ENCODE measurements at places on chromosomes 13 and 19.

DNA sequence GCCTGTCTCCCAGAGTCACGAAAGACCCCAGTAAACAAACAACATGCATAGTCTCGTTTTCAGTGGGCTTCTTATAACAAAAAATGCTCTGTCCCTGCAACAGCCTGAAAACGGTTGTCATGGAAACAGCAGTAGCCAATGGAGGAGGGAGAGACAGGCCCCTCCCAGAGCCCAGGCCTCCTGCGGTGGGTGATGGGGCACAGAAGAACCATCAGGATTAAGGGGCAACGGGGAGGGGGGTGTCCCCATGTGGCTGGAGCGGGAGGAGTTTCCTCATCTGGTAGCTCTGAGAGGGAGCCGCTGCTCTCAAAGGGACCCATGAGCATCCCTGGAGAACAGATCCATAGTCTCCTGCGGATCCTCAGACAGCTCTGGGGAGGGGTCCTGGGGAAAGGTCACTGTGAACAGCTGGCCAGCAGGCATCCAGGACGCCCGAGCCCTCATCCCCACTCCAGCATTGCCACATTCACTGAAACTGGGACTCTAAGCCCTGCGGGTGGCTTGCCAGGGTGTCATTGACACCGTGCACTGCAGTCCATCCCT is 37.5 kb upstream of the PNMA8B start:
- no peak for DNase-seq

- no peak for DNase-seq
These were observed 17.6 kb downstream of the GNA11 start for GRCh38 chr19:3111586-3112247.

DNA sequence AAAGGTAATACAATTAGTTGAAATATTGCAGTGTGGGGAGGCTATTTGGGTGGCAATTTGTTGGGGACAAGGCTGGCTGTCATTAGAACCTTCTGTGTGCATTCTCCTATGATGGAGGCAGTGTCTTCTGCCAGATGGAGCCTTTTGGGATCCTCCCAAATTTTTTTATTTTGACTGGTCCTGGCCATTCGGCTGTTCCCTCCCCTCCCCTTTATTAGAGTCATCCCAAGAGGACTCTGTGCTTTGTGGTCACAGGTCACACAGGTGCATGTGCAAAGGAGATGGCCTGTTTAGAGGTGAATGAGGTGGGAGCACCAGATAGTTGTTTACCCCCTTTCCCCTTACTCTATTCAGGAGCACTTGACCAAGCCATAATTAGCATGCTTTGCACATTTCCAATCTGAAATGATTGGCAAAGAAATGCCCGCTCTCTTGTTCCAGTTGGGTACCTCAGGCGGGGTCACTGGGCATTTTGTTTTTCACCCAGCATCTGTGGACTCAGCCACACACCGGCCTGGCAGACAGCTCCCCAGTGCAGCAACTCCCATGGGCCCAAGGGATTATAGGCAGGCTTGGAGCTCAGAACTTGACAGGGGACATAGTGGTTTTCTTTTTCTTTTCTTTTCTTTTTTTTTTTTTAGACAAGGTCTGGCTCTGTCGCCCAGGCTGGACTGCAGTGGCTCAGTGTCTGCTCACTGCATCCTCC is 19.8 kb downstream of the GATAD2A start:
- no peak for DNase-seq

- DNase-seq, result peak; percentile 78
These were observed 71.0 kb downstream of the ZNF486 start for GRCh38 chr19:20237773-20238623.

- DNase-seq, result peak; percentile 3
These were observed 45.8 kb downstream of the TGDS start for GRCh38 chr13:94550062-94550738.

DNA sequence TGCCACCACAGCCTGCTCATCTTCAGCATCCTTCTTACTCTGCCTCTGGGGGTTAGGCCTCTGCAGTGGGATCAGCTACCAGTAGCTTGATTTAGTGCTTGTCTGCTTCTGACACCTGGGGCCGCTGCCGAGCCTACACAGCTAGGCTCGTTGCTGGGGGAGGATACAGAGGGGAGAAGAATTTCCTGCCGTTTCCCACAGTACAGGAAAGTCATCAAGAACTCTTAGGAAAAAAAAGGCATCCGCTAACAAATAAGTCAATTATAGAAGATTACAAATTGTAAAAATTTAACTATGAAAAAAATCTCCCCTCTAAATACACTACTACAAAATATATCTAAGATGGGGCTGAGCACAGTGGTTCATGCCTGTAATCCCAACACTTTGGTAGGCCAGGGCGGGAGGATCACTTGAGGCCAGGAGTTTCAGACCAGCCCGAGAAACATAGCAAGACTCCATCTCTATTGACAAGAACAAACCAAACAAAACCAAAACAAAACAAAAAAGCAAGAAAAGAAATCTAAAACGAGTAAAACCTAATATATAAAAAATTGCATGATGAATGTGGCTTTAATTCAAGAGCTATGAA is 26.7 kb downstream of the LATS2 start:
- DNase-seq, result no peak

DNA sequence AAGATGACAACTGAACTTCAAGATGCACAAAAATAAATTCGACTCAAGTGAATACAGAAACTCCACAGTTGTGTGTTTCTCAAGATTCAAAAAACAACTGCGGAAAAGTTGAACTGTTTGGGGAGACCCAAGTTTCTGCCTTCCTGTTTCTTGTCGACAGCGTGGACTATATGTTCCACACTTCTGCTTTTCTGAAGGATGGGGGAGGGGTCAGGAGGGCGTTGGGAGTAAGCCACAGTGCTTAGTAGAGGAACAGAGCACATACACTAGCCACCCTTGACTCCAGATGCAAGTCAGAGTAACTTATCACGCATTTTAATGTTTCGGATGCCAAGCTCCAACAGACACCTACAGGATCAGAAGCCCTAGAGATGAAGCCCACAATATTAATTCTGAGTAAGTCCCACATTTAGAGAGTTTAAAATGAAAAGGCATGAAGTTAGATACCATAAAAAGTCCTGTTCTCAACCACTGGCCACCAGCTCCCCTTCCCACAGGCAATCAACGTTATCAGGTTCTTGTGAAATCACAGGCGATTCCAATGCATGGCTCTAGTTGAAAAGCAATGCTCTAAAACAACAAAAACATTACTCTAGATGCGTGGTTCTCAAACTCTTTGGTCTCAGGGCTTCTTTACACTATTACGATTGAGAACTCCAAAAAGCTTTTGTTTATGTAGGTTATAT is 4.2 kb downstream of the TUBGCP3 start:
- no peak for DNase-seq

GRCh38 chr19:5155586-5156210 is 184.9 kb downstream of the PTPRS start:
- DNase-seq, result no peak

DNA sequence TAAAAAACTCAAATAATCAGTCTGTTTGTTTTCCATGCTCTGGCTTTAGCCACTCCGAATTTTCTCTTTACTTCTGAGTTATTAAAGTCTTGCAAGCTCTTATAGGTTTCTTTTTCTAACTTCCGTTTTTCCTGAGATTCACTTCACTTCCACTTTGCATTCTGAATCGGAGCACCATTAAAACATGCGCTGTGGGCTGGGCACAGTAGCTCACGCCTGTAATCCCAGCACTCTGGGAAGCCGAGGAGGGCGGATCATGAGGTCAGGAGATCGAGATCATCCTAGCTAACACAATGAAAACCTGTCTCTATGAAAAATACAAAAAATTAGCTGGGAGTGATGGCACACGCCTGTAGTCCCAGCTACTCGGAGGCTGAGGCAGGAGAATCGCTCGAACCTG is 357.9 kb downstream of the SLITRK6 start:
- no peak for DNase-seq

GRCh38 chr13:92901739-92902138 is 324.9 kb upstream of the GPC6 start:
- DNase-seq, result no peak

DNA sequence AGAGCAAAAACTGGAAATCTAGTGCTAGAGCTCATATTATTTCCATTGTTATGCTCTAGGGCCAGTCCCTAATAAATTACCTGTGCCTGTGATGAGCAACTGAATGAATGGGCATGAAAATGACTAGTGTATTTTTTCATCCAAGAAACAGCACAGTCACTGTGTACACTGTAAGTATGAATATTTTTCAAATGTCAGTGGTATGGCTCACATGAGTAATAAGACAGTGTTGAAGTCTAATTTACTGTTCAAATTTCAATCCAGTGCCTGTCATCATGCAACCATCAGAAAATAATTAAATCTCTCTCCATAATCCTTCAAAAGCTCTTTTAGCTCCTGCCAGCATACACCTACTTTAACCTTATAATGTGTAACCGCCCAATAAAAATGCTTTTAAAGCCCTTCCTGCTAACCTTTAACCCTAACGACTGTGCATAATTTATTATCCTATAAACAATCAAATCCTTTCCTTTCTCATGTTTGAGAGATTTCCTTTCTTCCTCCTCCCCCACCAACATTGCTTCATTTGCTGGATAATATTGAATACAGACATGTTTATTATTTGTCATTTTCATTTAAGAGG is 378.3 kb downstream of the GPC5 start:
- no peak for DNase-seq

DNA sequence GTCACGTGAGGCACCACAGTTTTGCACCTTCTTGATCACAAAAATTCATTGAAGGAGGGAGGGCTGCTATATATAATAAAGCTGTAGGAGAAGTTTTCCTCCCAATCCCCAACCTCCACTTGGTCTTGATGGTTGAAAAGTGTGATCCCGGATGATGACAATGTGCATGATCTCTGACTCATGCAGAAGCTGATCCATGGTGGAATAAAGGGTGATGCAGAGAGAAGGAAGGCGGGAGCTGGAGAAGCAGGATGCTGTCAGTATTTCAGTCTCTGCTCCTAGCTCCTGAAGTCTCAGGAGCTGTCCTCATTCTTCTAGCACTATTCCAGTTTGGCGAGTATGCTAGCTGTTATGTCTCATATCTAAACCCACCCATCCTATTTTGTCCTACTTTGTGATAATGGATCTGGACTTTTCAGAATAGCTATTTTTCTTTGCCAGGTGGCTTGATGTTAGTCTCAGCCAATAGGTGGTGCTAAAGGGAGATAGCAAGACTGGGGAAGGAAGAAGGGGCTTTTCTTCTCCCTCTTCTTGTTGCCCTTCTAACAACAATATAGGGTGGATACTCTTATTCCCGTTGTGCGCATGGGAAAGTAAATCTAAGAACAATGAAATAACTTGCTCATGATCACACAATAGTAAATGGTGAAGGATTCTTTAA is 65.6 kb upstream of the HTR2A start:
- DNase-seq, result no peak

- no peak for DNase-seq
These were observed 43.9 kb downstream of the CELF5 start for GRCh38 chr19:3268326-3268725.

DNA sequence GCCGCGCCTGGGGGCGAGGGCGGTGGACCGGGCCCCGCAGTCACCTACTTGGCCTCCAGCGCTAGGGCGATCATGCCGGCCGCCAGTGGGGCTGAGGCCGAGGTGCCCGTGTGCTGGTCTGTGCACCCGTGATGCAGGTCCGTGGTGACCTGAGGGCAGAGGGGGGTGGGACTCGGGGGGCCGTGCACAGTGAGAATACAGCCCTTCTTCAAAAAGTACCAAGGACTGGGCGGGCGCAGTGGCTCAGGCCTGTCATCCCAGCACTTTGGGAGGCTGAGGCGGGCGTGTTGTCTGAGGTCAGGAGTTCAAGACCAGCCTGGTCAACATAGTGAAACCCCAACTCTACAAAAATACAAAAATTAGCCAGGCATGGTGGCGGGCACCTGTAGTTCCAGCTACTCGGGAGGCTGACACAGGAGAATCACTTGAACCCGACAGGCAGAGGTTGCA is 5.0 kb upstream of the C19orf25 start:
- no peak for DNase-seq

DNA sequence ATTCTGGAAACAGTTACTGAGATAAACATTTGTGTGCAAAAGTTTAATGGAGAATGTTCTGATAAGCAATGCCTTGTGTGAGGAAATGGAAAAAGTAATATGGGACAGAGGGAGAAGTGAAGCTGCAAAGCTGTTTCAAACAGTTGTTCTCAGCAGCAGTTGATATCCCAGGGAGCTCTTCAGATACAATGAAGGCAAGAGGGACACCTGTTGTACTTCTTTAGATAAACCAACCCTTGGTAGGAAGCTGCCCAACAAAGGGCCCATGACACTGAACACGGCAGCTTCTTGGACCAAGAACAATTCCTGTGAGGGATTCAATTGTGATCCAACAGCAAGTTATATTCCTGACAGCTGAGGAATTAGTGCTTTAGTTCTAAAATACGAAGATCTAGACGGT is 894.3 kb upstream of the PCDH20 start:
- DNase-seq, result no peak

DNA sequence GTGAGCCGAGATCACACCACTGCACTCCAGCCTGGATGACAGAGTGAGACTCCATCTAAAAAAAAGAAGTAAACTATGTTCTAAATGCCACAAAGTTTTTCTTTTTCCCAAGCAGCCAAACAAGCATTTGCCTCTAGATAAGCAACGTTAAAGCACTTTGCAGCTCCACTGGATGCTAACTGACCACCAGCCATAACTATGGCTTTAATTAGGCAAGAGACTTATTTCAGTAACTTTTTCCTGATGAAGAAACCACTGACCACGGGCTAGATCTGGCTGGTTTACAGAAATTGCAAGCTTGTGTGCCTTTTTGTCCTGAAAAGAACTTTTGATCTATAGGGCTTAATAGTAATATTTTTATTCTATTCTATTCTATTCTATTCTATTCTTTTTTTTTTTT is 22.1 kb downstream of the CD70 start:
- no peak for DNase-seq

DNA sequence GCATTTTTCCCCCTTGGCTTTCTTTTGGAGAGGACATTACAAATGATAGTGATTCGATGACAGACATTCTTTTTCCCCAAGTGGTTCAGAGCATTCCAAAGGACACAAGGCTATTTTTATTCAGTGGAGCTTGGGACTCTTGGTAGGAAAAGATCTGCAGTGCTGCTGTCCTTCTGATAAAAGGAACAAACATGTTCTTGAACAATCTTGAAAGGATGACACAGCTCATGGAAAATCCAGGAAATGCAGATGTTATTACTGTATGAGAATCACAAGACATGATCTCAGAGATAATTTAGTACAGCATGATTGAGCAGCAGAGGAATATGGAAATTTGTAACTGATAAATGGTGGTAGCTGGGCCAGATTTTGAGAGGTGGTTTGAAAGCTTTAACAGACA is 96.2 kb upstream of the RFC3 start:
- no peak for DNase-seq

DNA sequence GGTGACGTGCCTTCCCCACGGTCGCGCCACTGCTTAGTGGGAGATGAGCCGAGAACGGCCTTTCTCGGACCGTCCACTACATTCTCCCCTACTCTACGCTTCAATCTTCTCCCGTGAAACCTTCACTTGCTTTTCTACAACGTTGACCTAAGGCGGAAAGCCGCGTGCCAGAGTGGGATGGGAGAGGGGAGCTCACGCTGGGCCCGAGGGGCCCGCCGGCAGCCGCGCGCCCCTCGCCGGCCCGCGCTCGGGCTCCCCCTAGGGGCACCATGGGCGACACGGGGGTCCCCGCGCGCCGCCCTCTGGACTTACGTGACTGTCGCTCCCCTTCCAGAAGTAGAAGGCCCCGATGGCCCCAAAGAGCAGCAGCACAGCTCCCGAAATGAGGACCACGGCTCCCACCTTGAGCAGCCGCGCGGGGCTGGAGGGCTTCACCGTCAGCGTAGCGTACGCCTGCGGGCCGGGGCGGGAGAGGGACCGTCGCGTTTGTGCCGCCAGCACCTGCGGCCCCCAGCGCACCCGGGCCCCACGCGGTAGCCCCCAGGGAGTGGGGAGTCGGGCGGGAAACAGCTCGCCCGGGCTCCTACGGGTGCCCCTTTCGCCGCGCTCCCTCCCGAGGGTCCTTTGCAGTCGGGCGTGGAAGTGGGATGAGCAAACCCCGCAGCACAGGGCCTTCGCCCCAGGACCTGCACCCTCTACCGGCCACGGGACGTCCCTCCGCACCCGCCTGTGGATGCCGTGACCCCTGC is 727 bp downstream of the CNMD start:
- no peak for DNase-seq

Measured in T-helper 1 cell (primary cell).